ENCODE measurements at places on chromosomes 5 and 9.
A peak's percentile ranks its signal among the peaks of the same experiment; 100 is the strongest.

DNA sequence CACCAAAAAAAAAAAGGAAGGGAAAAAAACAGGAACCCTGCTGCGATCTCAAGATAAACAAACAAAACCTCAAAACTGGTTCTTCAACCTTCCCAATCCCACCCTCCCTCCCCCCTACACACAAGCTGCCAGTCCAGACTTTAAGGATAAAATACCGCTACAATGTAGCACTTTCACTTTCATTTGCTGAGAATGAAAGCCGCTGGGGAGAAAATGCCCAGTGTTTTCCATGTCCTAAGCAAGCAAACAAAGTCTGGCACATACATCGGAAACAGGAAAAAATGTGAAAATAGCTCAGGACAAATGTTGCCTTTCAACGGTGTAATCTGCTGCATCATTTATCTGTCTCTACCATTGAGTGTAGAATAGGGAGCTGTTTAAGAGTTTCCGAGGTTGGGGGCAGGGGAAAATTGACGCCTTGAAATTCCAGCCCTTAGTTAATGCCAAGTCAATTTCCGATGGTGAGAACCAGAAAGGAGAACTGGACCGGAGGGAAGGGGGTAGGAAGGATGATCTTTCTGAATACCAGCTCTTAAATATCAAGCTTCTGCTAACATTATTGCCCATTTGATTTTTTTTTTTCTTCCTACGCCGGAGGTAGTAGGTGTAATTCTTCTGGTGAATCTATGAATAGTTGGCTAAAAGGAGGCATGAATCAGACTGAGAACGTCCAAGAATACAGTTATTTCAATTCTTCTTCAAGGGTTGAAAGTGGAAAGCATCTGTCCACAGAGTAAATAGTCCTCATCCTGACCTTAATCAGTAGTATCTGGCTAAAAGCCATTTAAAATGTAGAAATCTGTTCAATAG lies 1.2 kb upstream of the ADAMTS6 start:
- no peak for DNase-seq

DNA sequence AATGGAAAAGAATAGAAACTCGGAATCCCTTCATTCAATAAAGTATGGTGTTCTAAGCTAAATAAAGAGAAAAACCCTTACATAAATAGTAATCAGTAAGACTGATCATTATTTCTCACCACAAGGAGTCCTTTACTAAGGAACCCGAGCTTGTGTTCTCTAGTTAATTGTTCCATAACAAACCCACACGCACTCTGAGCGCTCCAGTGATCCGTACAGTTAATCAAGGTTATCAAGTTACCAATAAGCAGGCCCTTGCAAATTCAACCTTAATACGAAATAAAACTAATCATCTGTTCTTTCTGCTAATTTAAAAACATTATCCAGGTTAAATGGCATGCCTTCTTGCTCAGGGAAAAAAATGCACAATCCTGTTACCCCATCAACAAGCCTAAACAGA lies 224.4 kb downstream of the FRMD3 start:
- no peak for DNase-seq

DNA sequence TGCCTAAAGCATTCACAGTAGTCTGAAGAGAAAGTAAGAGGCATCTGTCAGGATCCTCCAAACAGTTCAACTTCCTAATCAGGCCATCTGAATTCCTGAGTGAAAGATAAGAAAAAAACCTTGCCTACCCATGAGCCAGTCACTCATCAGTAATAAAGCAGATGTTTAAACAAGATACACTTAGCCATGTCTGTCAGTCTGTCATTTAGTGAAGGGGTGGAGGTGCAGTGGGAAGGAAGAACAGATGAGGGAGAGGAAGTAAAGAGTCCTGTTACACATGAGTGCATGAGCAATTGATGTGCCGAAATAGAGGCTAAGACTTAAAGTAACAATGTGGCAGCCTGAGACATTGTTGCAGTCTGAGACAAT lies 29.9 kb upstream of the DMRTA1 start:
- DNase-seq, result no peak

GRCh38 chr9:113957821-113958341 lies 81.8 kb downstream of the ZNF618 start:
- no peak for DNase-seq

- peak; percentile 42 for DNase-seq
Measured at GRCh38 chr5:149434162-149435014, 55.3 kb upstream of the IL17B start.

DNA sequence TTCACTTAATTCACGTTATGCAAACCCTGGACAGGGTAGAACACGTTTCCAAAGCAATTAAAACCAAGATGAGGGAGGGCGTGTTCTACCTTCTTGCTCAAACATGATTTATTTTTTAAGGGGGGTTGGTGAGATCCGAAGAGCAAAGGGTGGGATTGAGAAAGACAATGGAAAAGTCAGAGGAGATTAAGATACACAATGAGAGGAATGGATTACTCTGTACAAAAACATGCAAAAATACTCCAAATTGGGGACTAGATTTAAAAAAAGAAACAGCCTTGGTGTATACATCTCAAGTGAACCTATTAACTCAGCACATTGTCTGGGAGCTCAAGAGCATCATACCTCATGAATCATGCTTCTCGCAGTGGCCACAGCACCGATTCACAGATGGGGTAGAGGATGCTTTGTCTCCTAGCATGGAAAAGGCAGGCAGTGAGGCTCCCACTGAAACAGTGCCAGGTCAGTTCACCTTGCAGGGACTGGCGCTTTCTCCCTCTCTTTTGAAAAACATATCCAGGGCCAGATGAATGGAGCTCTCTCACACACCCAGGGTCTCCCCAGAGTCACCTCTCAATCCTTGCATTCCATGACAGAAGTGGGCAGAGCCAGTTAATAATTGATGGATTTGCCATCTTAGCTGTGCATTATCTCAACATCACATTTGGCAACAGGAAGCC lies 459.7 kb downstream of the BNC2 start:
- DNase-seq, result no peak

GRCh38 chr5:37951946-37952721 lies 112.3 kb upstream of the GDNF start:
- no peak for DNase-seq

DNA sequence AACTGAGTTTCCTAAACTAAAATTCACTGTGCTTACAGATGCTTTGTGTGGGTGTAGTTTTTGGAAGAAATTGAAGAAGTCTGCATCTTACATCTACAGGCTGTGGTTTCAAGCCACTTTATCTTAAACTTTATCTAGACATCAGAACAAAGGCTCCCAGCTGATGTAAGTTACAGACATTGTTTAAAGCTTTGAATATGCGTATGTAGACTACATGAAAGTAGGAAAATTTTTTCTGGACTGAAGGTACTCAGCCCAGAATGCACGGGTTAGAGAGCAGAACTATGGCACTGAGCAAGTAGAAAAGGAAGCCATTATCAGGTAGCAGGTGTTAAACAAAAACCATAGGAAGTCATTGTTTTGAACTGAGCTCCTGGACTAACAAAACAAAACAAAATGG lies 185.4 kb downstream of the TTC39B start:
- no peak for DNase-seq

All from stimulated activated CD4-positive, alpha-beta T cell treated with anti-CD3 and anti-CD28 coated beads, Interleukin-15, amount 100 ng/mL, for 48 hours (primary cell).